Urinary bladder (tissue), 4 donors: ENCODE measurements at places on chromosomes 3 and 15.

DNA sequence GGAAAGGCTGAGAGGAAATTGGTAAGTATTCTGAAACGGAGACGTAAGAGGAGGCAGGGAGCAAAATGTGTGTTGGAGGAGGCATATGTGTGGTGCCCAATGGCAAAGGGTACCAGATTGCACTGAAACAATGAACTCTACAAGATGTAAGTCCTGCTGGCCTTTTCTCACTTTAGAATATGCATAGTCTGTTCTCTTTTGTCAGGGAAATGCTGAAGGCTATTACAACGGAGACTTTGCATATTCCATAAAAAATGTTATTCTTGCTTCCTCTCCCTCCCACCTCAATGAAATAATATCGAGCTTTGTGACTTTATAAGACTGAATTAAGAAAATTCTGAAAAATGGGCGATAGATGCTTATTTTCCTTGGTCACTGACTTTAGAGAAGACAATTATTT lies 85.9 kb downstream of the PEX5L start:
- DNase-seq, result no peak

GRCh38 chr3:112366522-112366921 lies 33.6 kb downstream of the CD200 start:
- no peak for DNase-seq

DNA sequence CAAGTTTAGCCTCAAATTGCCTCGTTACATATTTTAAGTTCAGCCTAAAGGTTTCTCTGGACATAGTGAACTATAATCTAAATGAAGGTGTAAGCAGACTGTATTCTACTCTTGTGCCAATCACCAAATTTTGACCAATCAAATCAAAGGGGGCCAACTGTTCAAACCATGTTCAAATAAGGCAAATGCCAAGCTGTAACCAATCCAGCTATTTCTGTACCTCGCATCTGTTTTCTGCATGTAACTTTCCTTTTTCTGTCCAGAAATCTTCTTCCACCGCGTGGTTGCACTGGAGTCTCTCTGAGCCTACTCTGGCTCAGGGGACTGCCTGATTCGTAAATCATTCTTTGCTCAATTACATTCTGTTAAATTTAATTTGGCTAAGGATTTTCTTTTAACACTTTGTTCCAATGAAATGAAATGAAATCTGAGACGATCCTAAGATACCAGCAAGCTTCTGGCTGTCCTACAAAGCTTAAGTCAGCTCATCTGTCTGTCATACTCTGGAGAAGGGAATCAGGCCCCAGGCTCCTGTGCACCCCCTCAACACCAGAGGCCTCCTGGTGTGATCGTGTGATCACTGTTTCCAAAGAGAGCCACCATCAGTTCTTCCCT lies 53.2 kb upstream of the ZNF148 start:
- no peak for DNase-seq

DNA sequence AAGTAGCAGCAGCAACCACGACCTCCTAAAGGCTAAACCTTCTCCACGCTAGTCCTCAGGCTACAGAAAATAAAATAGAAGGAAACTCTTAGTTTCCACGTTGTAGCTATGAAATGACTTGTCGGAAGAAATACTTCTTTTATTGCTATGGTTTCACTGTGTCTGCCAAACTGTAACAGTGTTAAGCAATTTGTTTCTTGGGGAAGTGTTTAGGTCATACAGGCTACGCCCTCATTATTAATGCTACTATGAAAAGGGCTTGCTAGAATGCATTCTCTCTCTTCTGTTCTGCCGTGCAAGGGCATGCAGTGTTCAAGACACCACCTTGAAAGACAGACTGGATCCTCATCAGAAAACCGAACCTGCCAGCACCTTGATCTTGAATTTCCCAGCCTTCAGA lies 462.7 kb downstream of the PLOD2 start:
- no peak for DNase-seq

GRCh38 chr3:8555113-8555661 lies 53.6 kb downstream of the LMCD1 start:
- no peak for DNase-seq

- no peak for DNase-seq
Observed at GRCh38 chr3:67647390-67647878, 7.0 kb downstream of the SUCLG2 start.

- no peak for DNase-seq
Observed at GRCh38 chr15:44145495-44145894, 49.6 kb downstream of the FRMD5 start.

- DNase-seq, result no peak
Observed at GRCh38 chr15:58240191-58240932, 102.2 kb downstream of the AQP9 start.

- no peak for DNase-seq
Observed at GRCh38 chr15:85742186-85742821, 52.4 kb downstream of the KLHL25 start.

- DNase-seq, result no peak
Observed at GRCh38 chr3:44862226-44862637, 520 bp downstream of the TMEM42 start.

GRCh38 chr15:91967935-91968606 lies 114.6 kb downstream of the SLCO3A1 start:
- no peak for DNase-seq

GRCh38 chr3:178397836-178398235 lies 138.4 kb upstream of the KCNMB2 start:
- DNase-seq, result no peak

DNA sequence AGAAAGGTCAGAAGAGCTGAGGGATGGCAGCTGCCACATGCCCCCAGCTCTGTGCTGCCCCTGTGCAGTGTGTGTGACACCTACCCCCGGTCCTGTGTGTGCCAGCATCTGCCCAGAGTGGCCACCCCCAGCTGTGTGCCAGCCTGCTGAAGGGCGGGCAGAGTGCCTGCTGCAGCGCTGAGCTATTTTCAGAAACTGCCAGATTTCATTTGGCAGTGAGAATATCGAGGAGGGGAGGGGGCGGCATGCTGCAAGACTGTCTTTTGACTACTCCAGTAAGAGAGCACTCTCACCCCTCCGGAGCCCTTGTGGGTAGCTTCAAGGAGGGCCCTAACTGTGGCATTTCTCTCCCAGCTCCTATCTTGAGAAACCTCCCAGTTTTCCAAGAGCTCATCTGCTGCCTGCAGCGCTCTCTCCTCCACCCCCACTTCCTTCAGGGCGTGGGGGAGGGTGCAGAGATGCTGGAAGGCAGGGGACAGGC lies 25.2 kb upstream of the DOCK3 start:
- DNase-seq, result no peak

- no peak for DNase-seq
Observed at GRCh38 chr3:44173263-44173662, 68.4 kb upstream of the TOPAZ1 start.

DNA sequence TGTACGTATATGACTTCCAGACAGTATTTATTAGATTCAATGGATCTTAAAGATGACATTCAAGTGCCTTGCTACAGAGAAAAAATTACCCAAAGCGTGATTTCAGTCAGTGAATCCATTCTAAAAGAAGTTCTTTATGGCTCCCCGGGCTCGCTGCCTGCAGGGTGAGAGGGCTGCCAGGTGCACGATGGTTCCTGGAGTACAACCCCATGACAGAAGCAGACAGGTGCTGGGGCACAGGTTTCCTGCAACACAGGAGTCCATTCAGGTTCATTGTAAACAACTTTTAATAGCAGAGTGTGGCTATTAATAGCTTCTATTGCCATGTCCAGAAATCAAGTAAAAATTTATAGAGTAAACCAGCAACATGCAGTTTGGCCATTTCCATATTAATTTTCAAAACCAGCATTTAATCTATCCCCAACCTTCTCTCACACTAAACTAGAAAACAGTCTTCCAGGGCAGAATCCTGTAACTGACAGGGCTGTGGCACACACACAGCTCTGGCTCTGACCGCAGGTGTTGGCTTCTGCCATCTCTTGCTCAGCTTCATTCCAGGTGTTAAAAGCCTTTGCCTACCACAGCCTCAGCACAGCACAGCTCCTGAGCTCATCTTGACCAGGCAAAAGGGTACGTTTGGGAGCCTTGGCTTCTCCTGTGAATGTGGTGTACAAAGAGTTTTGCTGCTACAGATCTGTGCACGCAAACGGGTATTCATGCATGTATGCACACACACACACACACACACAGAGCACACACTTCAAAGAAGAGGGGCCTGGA lies 185.9 kb downstream of the MEX3B start:
- no peak for DNase-seq

DNA sequence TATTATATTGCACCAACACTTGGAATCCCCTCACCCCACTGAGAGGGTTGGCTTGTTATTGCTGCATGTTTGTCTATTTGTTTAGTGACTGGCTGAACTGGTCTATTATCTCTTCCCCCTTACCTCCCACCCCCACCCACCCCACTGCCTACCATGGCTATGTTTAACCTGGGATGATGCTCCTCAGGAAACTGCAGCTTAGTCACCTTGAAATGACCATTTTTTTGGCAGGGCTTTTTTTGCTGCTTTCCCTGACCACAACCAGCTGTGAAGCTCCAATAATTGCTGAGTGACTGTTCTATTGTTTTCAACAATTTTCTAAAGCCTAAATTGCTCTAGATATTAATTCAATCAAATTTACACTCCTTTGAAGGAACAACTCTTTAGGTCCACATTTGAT lies 137.9 kb upstream of the CADM2 start:
- DNase-seq, result no peak

GRCh38 chr15:37783290-37783689 lies 151.2 kb upstream of the TMCO5A start:
- DNase-seq, result no peak

DNA sequence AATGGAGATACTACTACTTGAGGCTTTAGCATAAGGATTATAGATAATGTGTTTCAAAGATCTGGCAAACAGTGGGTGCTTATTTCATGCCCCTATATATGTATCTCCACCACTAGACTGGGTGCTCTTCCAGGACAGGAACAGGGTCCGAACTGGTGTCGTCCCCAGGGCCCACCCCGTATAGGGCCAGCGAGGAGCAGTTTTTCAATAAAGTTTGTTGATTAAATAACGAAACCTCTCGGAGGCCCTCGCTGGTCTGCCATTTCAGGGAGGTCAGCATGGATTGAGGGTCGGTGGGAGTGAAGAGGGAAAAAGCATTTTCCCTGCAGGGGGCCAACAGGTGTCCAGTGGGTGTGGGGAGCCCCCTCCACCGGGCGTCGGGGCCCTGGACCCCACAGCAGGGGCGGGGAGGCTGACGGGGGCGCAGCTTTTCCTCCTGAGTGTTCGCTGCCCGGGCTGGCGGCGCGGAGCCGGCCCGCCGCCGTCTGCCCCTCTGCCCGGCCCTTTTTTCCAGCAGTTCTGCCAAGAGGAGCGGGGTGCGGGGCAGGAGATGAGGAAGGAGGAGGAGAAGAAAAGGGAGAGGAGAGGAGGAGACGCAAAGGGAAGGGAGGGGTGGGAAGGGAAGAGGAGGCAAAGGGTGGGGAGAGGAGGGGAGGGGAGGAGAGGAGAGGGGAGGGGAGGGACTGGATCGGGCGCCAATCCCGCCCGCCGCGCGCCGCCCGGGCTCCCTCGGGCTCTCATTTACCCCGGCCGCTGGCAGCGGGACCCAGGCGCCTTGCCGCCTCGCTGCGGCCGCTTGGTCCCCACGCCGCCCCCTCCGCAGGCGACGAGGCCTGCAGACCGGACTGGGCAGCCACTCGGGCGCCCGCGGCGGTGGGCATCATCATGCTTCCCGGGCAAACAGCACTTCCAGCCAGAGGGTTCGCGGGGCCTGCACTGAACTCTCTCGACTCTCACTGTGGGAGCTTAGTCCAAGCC lies 66.3 kb downstream of the ISG20 start:
- peak; percentile 6 for DNase-seq

GRCh38 chr15:39202641-39203040 lies 378.2 kb upstream of the THBS1 start:
- DNase-seq, result no peak

DNA sequence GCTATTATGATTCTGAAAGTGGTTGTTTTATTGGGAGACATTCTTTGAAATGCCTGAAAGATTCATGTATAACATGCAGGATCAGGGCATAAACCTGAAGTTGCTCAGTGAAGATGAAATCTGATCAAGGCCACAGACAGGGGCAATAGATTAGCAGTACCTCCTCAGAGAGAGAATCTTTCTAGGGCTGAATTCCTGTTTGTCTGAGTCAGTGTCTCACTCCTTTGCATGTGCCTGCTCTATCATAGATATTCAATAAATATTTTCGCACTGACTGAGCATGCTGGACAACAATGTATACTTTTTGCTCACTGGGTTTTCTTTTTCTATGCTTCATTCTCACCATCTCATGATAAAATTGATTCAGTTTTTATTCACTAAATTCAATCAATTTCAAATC lies 49.8 kb upstream of the PFN2 start:
- DNase-seq, result no peak

GRCh38 chr3:197428117-197428801 lies 127.5 kb downstream of the BDH1 start:
- no peak for DNase-seq

DNA sequence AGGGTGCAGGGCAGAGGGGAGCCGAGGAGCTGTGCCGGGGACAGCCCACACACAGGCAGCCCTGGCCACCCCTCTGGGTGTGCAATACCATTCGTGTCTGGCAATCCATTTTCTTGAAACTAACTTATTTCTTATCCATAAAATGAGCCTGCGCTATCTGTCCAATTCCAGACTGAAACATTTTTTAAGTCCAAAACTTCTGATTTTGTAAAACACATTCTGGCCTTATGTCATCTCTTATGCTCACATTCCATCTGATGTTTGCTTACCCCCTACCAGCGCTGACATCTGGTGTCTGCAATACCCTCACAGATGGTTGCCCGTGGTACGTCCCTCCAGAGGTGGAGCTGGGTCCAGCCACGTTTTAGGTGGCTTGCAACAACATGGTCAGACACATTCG lies 31.8 kb downstream of the PCSK6 start:
- no peak for DNase-seq

DNA sequence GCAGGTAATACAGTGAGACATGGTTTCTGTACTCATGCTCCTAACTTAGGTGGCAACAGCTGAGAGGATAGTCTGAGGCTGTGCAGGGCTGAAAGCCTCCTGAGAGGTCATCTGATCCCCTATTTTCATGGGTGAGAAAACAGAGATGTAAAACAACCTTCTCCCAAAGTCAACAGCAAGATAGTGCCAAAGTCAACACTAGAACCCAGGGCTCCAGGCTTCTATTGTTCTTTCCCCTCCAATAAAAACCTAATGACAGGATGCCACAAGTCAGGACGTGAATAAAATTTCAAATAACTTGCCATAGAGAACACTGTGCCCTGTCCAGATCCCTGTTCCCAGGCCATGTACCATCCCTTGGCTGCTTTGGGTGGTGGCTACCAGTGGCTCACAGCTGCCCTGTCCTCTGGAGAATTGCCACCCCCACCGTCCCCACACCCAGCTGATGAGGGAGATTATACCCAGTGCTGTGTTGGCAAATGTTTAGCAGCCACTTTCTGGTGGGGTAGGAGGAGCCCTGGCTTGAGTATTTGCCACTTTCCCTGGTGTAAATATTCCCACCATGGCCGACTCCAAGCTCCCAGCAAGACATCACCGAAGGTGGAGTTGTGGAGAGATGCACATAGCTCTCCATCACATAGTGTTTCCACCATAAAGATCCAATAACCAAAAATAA lies 54.8 kb downstream of the SRGAP3 start:
- DNase-seq, result no peak

GRCh38 chr3:4322635-4323034 lies 19.5 kb downstream of the SETMAR start:
- no peak for DNase-seq
